ENCODE measurements at places on chromosomes 3 and 15. TPM values are rescaled to one million over a fixed set of nuclear protein-coding genes. Genes with fewer than 3 reads are reported as not detected.

- no peaks in the 10 kb centered on the region for H3K4me1 ChIP-seq
- no peak overlapping the region for H3K27ac ChIP-seq
- H3K27me3 ChIP-seq: peaks cover 8% of the 10 kb centered on the region
- no peaks in the 10 kb centered on the region for H3K36me3 ChIP-seq
- no peak overlapping the region for H3K4me3 ChIP-seq
These were observed 156.6 kb downstream of the MYRIP start for GRCh38 chr3:39965997-39966396.

GRCh38 chr3:37443363-37444035 is 269.1 kb upstream of the LRRFIP2 start:
- no peaks in the 10 kb centered on the region for H3K36me3 ChIP-seq
- no peak overlapping the region for H3K4me3 ChIP-seq
- no peak for DNase-seq
- H3K4me1 ChIP-seq: peaks cover 12% of the 10 kb centered on the region
- peaks cover 25% of the 10 kb centered on the region for H3K27me3 ChIP-seq

GRCh38 chr3:46586738-46587246 is 20.7 kb upstream of the LRRC2 start:
- H3K27me3 ChIP-seq: peaks cover 47% of the 10 kb centered on the region
- H3K27ac ChIP-seq: no peak overlapping the region
- H3K36me3 ChIP-seq: no peaks in the 10 kb centered on the region
- no peak for DNase-seq
- H3K4me1 ChIP-seq: no peaks in the 10 kb centered on the region

GRCh38 chr15:74723187-74723586 is 2.1 kb downstream of the CYP1A1 start:
- H3K4me3 ChIP-seq: no peak overlapping the region
- no peaks in the 10 kb centered on the region for H3K4me1 ChIP-seq
- no peak overlapping the region for H3K27ac ChIP-seq
- peaks cover 4% of the 10 kb centered on the region for H3K36me3 ChIP-seq
- peaks cover 52% of the 10 kb centered on the region for H3K27me3 ChIP-seq
- DNase-seq: no peak

- no peak overlapping the region for H3K27ac ChIP-seq
- peaks cover 1% of the 10 kb centered on the region for H3K27me3 ChIP-seq
- H3K4me1 ChIP-seq: peaks cover 17% of the 10 kb centered on the region
These were observed 6.4 kb upstream of the SLC51B start for GRCh38 chr15:65038836-65039235.

Gene CCDC39
- total RNA-seq: not detected

DNA sequence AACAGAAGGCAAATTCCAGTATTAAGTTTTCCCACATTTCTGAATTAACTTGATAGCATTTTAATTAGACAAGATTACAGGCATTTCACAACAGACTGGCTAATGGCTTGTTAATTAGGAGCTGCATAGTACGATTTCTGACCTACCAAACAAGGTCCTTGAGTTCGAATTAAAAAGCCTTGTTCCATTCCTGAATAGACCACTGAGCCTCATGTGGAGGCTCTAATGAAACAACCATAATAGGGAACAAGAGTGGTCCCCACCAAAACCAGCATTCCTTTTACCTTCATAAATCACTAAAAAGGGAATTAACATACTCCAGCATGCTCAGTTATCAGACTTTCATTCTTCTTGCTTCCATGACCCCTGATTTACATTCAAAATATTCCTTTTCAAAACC is 66.4 kb downstream of the PRTG start:
- no peaks in the 10 kb centered on the region for H3K27me3 ChIP-seq
- no peak overlapping the region for H3K27ac ChIP-seq
- H3K36me3 ChIP-seq: no peaks in the 10 kb centered on the region
- no peak for DNase-seq

GRCh38 chr15:57527382-57528091 is 64.2 kb upstream of the MYZAP start:
- peak; percentile 78 for DNase-seq
- H3K4me1 ChIP-seq: peaks cover 26% of the 10 kb centered on the region
- H3K27ac ChIP-seq: no peak overlapping the region
- H3K27me3 ChIP-seq: peaks cover 30% of the 10 kb centered on the region
- no peaks in the 10 kb centered on the region for H3K36me3 ChIP-seq
- H3K4me3 ChIP-seq: no peak overlapping the region

Gene LRIG1
- 2.3 TPM for total RNA-seq

Gene ILDR1
- not detected for total RNA-seq

DNA sequence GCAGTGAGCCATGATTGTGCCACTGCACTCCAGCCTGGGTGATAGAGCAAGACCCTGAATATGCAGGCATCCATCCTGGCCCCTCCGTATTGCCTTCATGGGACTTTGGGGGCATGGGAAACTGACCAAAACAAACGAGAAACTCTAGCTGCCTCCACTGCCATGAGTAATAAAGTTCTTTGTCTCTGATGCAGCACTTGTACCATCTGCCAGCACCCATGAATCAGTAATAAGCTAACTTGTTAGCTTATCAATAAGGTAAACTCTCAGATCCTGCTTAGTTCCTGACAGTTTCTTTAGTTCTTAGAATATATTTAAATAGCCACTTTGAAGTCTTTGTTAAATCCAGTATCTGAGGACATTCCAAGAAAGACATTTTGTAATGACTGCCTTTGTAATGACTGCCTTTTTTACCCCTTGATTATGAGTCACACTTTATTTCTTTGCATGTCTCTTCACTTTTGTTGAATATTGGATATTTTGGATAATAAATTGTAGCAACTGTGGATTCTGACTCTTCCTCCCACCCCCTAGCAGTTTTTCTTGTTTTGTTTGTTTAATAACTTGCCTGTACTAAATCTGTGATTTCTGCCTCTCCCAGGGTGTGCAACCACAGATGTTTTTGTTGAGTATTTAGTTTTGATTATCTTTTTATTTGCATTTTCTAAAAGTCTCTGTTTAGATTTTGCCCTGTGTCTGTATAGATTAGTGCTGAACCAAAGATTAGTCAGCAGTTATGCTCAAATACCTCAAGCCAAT is 136.9 kb downstream of the HCN4 start:
- H3K36me3 ChIP-seq: no peaks in the 10 kb centered on the region
- peaks cover 21% of the 10 kb centered on the region for H3K4me1 ChIP-seq
- no peak for DNase-seq
- peak overlapping the region; percentile 46 for H3K27ac ChIP-seq
- no peak overlapping the region for H3K4me3 ChIP-seq

Gene ANKRD34C
- not detected for total RNA-seq

DNA sequence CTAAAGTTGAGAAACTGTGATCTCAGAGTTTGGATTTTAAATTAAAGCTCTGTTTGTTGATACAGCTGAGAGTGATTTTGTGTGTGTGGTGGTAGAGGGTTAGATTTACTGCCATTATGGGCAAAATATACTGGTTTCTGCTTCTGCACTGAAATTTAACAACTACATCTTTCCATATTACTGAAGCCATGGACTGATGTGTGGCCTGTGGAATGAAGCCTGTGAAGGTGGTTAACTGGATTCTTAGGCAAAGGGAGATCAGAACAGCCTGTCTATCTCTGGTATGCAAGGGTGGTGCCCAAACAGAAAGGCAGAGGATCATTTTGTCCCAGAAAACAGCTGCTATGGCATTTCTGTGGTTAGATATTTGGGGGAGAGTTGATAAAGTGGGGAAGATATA is 297.3 kb upstream of the THBS1 start:
- H3K27ac ChIP-seq: peak overlapping the region; percentile 71
- H3K4me1 ChIP-seq: peaks cover 94% of the 10 kb centered on the region

DNA sequence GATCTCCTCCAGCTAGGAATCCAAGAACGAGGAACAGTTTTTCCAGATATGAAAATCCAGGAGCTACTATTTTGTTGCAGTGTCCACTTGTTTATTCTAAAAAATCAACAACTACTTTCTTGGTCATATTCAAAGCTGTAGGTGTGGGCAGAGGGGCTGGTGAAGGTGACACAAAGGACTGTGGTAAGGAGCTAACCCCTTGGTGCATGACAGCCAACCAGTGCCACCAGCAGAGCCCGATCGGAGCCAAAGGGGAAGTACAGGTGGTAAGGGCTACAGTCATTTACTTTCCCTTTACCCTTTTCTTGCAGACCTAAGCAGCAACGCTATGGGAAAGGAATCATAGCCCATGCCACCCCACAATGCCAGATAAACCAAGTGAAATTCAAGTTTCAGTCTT is 30.7 kb downstream of the PLA1A start:
- H3K27me3 ChIP-seq: peaks cover 6% of the 10 kb centered on the region
- no peak overlapping the region for H3K27ac ChIP-seq
- peaks cover 30% of the 10 kb centered on the region for H3K4me1 ChIP-seq
- no peak overlapping the region for H3K4me3 ChIP-seq
- DNase-seq: no peak

DNA sequence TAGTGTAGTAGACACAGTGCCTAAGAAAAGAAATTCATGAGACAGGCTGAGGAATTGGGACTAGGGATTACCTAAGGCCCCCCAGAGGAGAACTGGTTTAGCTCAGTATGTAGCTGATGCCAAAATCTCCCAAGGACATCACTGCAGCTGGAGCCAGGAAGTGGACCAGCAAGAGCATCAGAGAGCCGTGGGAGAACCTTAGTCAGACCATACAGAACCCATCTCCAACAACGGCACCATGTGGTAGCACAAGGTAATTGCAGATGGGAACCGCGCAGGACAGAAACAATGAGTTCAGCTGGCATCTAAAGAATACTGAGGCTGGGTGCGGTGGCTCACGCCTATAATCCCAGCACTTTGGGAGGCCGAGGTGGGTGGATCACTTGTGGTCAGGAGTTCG is 81.7 kb downstream of the WNT5A start:
- H3K27ac ChIP-seq: no peak overlapping the region
- peaks cover 49% of the 10 kb centered on the region for H3K4me1 ChIP-seq
- no peaks in the 10 kb centered on the region for H3K27me3 ChIP-seq
- DNase-seq: no peak
- peaks cover 6% of the 10 kb centered on the region for H3K36me3 ChIP-seq

- no peak for DNase-seq
- H3K27ac ChIP-seq: peak overlapping the region; percentile 66
- peaks cover 17% of the 10 kb centered on the region for H3K36me3 ChIP-seq
- H3K4me3 ChIP-seq: no peak overlapping the region
These were observed 38.1 kb downstream of the TRAK1 start for GRCh38 chr3:42129014-42129953.

DNA sequence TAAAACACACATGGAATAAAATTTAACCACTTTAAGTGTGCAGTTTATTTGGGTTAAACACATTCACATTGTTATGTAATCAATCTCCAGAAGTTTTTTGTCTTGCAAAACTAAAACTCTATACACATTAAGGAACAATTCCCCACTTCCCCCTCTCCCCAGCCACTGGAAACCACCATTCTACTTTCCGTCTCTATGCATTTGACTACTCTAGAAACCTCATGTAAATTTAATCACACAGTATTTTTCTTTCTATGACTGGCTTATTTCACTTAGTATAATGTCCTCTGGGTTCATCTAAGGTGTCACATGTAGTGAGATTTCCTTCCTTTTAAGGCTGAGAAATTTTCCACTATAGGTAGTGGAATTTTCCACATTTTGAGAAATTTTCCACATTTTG is 568.7 kb upstream of the UBE2E2 start:
- no peak overlapping the region for H3K4me3 ChIP-seq
- no peak overlapping the region for H3K27ac ChIP-seq
- no peak for DNase-seq
- no peaks in the 10 kb centered on the region for H3K27me3 ChIP-seq

DNA sequence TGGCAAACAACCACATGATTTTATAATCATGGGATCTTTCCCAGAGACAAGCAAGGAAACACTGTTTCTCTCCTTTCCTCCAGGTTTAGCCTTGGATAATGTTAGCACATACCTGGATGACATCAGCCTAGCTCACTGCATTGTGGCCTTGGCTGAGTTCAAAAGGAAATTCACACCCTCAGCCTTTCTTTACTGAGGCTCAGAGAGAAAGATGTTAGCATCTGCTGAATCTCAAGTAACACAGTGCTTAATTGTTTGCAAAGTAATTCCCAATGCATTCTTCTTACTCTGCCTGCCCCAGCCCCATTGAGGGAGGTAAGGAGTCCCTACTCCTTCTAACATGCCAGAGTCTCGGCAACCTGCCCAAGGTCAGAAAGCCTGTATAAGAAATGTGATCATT is 432.2 kb upstream of the LMCD1 start:
- no peak overlapping the region for H3K4me3 ChIP-seq
- H3K36me3 ChIP-seq: no peaks in the 10 kb centered on the region
- H3K4me1 ChIP-seq: no peaks in the 10 kb centered on the region
- DNase-seq: no peak
- no peaks in the 10 kb centered on the region for H3K27me3 ChIP-seq

- H3K36me3 ChIP-seq: peaks cover 12% of the 10 kb centered on the region
- H3K4me1 ChIP-seq: peaks cover 10% of the 10 kb centered on the region
- H3K4me3 ChIP-seq: no peak overlapping the region
- H3K27ac ChIP-seq: no peak overlapping the region
- H3K27me3 ChIP-seq: peaks cover 8% of the 10 kb centered on the region
These were observed 20.5 kb downstream of the SRPRB start for GRCh38 chr3:133825969-133826727.

- H3K27me3 ChIP-seq: no peaks in the 10 kb centered on the region
- H3K4me1 ChIP-seq: peaks cover 32% of the 10 kb centered on the region
- H3K36me3 ChIP-seq: peaks cover 36% of the 10 kb centered on the region
- peak within 1 kb of the TSS; percentile 89 for H3K27ac ChIP-seq
- DNase-seq: peak; percentile 67
- H3K4me3 ChIP-seq: peak within 1 kb of the TSS; percentile 81
These were observed at the start of gene C3orf62 for GRCh38 chr3:49276475-49277382. TSS of gene C3orf62 (minus strand) at chr3:49277232. CDS start at chr3:49276872, 360 bp downstream.

DNA sequence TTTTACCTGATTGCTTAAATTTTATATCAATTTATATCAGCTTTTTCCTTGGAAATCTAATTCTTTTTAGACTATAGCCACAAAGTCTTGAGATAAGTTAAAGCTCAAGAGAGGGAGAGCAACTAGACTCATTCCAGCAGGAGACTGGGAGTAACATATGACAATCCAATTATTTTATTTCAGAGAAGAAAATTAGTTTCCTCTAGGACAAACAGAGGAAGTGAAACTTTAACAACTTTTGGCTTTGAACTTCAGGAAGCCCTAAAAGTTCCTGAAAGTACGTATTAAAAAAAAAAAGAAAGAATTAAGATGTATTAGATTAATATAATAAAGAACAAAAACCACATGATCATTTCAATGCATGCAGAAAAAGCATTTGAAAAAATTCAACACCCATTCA is 13.9 kb upstream of the UBE2E2 start:
- no peak overlapping the region for H3K27ac ChIP-seq
- H3K27me3 ChIP-seq: peaks cover 7% of the 10 kb centered on the region
- DNase-seq: no peak
- H3K4me1 ChIP-seq: no peaks in the 10 kb centered on the region

Gene FEZF2
- not detected for total RNA-seq

Gene ALS2CL
- total RNA-seq: 2.4 TPM

GRCh38 chr3:22685597-22685996 is 517.5 kb upstream of the UBE2E2 start:
- H3K4me1 ChIP-seq: no peaks in the 10 kb centered on the region
- no peak overlapping the region for H3K4me3 ChIP-seq
- DNase-seq: no peak
- H3K27ac ChIP-seq: no peak overlapping the region
- no peaks in the 10 kb centered on the region for H3K27me3 ChIP-seq
- no peaks in the 10 kb centered on the region for H3K36me3 ChIP-seq

DNA sequence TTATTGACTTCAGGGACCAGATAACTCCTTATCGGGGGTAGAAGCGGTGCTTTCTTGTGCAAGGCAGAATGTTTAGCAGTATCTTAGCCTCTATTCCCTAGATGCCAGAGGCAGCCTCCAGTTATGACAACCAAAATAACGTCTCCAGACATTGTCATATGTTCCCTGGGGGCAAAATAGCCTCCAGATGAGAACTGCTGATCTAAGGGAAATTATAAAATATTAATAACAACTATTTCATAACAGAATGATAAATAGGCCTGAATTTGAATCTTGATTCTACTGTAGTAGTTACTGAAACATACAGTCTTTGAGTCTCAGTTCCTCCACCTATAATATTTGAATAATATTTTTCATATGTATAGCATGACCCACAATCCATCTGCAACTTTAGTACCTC is 1431.3 kb downstream of the ZPLD1 start:
- H3K27me3 ChIP-seq: no peaks in the 10 kb centered on the region
- H3K4me1 ChIP-seq: no peaks in the 10 kb centered on the region
- H3K36me3 ChIP-seq: peaks cover 4% of the 10 kb centered on the region
- no peak overlapping the region for H3K4me3 ChIP-seq

Gene USP50
- not detected for total RNA-seq
